CD8-positive, alpha-beta memory T cell (primary cell): ENCODE measurements at places on chromosomes 5 and 9. TPM values are rescaled to one million over a fixed set of nuclear protein-coding genes. Genes with fewer than 3 reads are reported as not detected.

GABRB2 gene
- not detected for total RNA-seq

- H3K27ac ChIP-seq, result no peak overlapping the region
- DNase-seq, result no peak
Measured at GRCh38 chr9:98660541-98660940, 48.2 kb downstream of the GABBR2 start.

DNA sequence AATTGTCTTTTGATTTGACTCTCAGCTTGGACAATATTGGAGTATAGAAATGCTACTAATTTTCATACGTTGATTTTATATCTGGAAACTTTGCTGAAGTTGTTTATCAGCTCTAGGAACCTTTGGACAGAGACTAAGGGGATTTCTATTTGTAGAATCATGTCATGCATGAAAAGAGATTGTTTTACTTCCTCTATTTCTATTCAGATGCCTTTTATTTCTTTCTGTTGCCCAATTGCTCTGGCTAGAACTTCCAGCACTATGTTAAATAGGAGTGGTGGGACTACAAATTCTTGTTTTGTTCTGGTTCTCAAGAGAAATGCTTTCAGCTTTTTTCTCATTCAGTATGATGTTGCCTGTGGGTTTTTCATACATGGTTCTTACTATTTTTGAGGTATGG is 112.8 kb upstream of the CDH12 start:
- H3K4me3 ChIP-seq, result no peak overlapping the region
- H3K4me1 ChIP-seq, result no peaks in the 10 kb centered on the region
- H3K27me3 ChIP-seq, result no peaks in the 10 kb centered on the region
- H3K36me3 ChIP-seq, result no peaks in the 10 kb centered on the region

- no peak overlapping the region for H3K27ac ChIP-seq
- DNase-seq, result no peak
- no peak overlapping the region for H3K4me3 ChIP-seq
- no peaks in the 10 kb centered on the region for H3K4me1 ChIP-seq
- H3K27me3 ChIP-seq, result no peaks in the 10 kb centered on the region
Measured at GRCh38 chr9:68739621-68740174, 34.7 kb downstream of the PIP5K1B start.
